Fibroblast of upper back skin (primary cell): ENCODE measurements at places on chromosomes 1 and 21.

- peak; percentile 67 for DNase-seq
Observed at GRCh38 chr1:151166505-151166956, 587 bp downstream of the SCNM1 start.

- DNase-seq: no peak
Observed at GRCh38 chr1:231515748-231516147, 12.7 kb upstream of the TSNAX start.

- peak; percentile 26 for DNase-seq
Observed at GRCh38 chr1:211736351-211736915, 61.0 kb upstream of the NEK2 start.

- DNase-seq: no peak
Observed at GRCh38 chr1:193260056-193260745, 73.8 kb upstream of the B3GALT2 start.

DNA sequence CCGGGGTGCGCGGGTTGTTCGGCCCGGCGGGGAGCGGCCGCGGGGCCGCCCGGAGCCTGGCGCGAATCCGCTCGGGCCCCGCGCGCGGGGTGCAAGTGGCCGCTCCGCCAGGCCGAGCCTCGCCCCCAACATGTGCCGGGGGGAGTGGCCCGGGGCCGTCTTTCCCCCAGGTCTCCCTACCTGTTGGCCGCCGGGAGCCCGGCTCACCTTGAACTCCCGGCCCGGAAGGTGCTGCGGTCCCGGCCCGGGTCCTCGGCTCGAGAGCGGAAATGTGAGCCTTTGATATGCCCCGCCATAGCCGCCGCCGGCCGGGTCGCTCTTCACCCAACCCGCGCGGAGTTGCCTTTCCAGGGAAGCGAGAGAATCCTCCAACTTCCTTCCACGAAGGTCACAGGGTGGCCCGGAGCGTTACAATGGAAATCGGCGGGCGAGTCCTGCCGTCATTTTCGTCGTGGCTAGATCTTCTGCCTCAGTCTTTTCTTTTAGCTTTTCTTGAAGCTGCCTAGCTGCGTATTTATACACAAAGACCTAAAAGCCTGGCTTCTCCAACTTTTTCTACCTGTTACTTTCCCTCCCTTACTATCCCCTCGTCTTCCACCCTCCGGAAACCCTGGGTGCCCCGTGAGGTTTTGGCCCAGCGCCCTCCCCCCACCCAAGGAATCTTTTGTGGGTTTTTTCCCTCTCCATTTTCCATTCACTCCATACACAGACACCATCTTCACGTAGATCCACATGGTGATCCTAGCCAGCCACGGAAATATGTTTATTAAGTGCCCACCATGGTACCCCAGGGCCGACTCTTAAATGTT is 867 bp downstream of the PTGFRN start:
- DNase-seq: peak; percentile 32

DNA sequence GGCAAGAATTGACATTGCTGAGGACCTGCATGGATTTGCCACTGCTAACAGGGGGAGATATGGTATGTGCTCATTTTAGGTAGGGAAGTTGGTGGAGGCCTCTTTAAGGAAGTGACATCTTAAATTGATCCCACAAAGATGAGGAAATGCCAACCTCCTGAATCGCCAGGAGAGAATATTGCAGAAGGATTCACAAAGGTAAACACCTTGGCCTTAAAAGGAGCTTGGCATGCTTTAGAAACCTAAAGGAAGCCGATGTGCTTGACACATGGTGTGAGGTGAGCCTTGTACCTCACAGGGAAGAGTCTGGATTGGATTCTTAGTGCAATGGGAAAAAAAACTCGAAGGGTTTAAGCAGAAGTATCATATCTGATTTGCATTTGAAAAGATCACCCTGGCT is 470.5 kb upstream of the DAB1 start:
- no peak for DNase-seq

DNA sequence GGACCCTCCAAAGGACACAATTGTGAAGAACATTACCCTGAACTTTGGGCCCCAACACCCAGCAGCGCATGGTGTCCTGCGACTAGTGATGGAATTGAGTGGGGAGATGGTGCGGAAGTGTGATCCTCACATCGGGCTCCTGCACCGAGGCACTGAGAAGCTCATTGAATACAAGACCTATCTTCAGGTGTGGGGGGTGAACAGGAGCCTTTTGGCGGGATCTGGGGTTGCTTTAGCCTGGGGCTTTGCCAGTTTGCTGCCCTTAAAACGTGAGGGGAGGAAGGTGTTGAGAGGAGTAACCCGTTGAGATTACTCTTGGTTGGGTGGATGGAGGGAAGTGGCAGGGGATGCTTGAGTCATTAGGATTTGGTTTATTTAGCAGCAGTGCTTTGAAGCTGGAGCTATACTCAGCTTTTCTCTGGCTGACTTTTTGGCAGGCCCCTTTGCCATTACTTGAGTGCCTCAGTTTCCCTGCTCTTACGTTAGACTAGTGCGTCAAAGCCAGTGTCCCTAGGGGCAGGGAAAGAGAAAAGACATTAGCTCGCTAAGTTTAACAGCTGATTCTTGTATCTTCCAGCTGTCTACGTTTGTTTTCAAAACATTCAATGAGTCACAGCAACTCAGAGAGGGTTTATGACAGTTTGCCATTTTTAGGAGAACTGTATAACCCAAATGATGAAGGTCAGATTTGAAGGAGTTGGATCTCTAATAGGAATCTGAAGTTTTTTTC is 4.4 kb downstream of the NDUFS2 start:
- no peak for DNase-seq

DNA sequence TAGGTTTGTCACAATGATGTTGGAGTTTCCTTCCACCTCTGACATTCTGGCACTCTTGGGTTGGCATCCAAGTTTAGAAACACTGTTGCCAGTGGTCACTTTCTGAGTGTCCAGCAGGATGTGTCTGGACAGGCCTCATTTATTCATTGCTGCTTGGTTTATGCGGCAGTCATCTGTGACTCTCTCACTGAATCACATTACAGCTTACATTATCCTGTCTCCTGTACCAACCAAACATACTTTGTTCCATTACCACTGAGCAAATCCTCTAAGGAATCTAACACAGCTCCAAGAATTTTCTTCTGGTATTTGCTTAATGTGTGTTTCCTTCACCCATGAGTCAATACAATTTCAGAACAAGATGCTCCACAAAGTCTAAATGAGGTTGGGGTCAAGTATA is 19.9 kb downstream of the SGIP1 start:
- DNase-seq: peak; percentile 74

GRCh38 chr1:243572940-243573339 is 277.1 kb downstream of the AKT3 start:
- DNase-seq: no peak

DNA sequence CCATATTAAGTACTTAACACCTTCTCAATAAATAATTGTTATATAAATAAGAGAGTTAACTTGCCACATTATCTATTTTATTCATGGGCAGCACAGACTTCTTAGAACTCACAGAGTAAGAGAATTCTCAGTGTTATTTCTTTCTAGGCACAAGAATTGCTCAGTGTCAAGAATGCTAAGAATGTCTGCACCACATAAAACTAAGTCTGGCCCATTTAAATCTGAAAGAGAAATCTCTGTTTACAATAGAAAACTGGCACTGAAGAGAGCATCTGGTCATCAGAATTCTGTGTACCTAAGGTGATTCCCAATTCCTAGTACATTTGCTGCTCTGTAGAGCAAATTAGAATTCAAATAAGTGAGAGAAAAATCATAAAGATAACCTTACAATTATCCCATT is 3.8 kb downstream of the OR10K2 start:
- no peak for DNase-seq

DNA sequence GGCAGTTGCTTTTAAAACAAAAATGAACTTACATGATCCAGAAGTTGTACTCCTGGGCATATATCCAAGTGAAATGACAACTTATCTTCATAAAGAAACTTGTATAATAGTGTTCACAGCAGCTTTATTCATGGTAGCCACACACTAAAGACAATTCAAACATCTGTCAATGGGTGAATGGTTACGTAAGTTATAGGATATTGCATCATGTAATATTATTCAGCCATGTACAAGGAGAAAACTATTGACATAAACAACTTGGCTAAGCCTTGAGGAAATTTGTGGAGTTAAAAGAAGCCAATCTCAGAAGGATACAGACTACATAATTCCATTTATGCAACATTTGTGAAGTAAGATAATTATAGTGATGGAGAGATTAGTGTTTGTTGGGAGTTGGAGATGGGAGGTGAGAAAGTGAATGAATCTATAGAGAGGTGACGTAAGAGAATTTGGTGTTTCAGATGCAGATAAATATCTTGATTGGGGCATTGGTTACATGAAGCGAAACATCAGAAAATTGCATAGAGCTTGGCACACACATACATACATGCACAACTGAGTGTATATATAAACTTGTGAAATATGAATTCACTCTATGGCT is 49.9 kb upstream of the GRIK1 start:
- no peak for DNase-seq

DNA sequence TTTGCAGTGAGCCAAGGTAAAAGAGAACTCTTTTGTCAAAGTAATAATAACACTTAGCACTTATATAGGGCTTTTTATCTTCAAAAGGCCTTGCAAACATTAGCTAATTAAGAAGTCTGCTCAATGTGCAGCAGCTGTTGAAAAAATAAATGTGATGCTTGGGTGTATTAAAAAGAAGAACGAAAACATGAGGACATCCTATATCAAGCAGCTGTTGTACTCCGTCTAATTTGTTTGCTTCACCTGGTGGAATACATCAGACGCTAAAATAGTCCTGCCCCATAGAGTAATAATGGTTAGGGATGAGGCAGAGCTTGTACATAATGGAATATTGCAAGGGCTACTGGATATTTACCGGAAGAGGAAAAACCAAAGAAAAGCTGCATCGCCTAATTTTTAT is 299.5 kb downstream of the ST6GALNAC3 start:
- DNase-seq: no peak

DNA sequence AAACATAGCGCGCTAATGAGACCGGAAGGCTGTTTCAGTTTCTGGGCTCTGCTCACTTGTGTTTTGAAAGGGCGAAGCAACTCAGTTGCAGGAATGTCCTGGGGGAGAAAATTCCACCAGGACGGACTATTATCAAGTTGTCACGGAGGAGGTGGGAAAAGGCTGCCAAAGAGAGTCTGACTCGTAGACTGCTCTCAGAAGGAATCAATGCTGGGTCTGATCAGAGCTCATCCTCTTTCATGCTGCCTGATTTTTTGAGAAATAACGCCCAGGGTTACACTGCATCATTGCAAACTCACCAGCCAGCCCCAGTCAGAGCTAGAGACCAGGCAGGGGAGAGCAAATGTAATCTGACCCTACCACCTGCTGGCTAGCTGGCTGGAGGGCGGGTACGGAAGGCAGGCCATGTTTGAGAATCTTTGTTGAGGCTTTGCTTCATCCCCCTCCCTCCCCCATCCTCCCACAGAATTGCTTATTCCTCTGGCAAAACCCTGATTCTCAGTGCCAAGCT is 36.4 kb upstream of the BCL9 start:
- DNase-seq: peak; percentile 7

GRCh38 chr21:41008974-41009373 is 159.0 kb upstream of the BACE2 start:
- DNase-seq: no peak

- no peak for DNase-seq
Observed at GRCh38 chr1:10836726-10837125, 40.3 kb upstream of the CASZ1 start.

DNA sequence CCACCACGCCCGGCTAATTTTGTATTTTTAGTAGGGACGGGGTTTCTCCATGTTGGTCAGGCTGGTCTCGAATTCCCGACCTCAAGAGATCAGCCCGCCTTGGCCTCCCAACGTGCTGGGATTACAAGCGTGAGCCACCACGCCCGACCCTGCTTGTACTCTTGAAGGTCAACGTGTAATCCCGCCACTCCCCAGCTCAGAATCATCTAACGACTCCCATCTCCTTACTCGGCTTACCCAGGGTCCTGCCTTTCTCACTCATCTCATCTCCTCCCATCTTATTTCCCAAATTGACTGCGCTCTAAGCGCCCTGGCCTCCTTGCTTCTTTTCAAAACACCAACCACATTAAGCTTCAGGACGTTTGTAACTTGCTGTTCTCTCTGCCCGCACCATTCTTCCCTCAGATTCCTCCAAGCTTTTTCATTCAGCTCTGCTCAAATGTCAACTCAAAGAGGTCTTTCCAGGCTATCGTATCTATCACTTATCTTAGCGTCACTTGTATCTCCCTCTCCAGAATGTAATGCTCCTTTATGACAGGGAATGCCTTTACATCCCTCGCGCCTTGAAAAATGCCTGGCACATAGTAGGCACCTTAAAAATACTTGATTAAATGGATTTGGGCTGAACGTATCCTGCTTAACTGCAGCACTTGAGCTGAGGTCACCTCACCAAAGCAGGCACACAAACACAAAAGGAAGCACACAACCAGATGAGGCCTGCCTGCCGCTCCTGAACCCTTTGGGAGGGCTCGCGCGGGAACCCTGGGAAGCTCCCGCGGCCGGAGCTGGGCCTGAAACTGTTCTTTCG is 1.4 kb upstream of the USP1 start:
- no peak for DNase-seq

GRCh38 chr1:159849626-159850366 is 12.7 kb downstream of the VSIG8 start:
- peak; percentile 38 for DNase-seq

GRCh38 chr1:1358433-1359271 is at the start of gene MXRA8:
MXRA8 (minus strand) TSS chr1:1358555; CDS start chr1:1358504, 51 bp downstream.
- DNase-seq: peak; percentile 93

DNA sequence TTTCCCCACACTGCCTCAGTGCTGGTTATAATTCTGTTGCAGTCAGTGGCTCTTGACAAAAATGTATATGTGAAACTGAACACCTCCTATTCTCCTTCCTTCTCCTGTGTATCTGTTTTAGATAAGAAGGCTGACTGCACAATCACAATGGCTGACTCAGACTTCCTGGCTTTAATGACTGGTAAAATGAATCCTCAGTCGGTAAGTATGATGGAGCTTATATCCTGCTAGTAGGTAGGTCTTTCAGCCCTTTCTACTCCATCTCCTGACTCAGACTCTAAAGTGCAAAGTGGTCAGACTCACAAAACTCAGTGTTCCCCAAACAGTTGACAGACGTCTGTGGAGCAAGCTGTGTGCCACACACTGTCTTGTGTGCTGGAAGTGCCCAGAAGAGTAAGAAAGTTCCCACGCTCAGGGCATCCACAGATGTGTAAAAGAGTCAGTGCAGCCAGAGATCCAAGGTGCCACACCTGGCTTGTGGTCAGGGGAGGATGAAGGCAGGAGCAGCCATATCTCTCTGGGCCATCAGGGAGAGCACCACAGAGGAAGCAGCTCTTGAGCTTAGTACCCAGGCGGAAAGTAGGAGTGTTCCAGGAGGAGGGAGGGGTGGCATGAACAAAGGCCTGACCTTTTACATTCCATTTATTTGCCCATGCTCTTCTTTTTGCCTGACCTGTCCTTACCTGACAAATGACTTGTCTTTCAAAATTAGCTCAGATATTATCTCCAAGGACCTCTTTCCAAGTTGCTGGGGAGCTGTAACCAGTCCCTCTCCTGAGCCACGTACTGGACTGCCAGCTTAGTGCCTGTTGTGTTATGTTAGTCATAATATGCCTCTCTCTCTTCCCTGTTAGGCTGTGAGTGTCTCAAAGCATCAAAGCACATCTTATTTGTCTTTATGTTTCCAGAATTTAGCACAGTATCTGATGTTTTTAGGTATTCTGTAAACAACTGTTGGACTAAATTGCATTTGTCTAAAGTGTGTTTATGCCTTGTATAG is 14.0 kb upstream of the PODN start:
- peak; percentile 78 for DNase-seq
